Head of caudate nucleus (tissue), 42 donors: ENCODE measurements at places on chromosomes 12 and 14.
A peak's percentile ranks its signal among the peaks of the same experiment; 100 is the strongest.

- DNase-seq, result no peak
These were observed 289.5 kb upstream of the FAR2 start for GRCh38 chr12:28859551-28859950.

DNA sequence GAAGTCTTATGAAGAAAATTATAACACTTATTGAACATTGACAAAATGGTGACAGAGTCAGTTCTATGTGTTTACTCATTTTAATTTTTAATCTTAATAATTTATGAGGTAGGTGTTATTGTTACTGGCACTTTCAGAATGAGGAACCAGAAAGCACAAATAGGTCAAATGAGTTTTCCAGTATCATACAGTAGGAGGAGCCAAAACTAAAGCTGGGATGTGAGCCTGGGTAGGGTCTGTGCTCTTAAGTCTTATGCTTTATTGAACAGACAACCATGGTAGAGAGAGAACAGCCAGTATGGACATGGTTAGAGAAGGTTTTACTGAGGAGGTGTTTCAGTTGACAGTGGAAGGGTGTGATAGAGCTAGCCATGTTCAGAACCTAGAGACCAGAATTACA is 775.7 kb downstream of the TMTC2 start:
- DNase-seq, result no peak

GRCh38 chr12:1398673-1399072 is 195.7 kb downstream of the FBXL14 start:
- no peak for DNase-seq

- no peak for DNase-seq
These were observed 66.2 kb upstream of the BEGAIN start for GRCh38 chr14:100653409-100653808.

- DNase-seq, result no peak
These were observed 270.7 kb downstream of the ALG10 start for GRCh38 chr12:34292736-34293625.

GRCh38 chr12:45745861-45746277 is 16.4 kb downstream of the ARID2 start:
- DNase-seq, result no peak

- peak; percentile 11 for DNase-seq
These were observed at the start of gene LIN7A for GRCh38 chr12:80937391-80938238. LIN7A (minus strand) TSS chr12:80937934; CDS start chr12:80937722, 212 bp downstream.

- DNase-seq, result no peak
These were observed 621 bp upstream of the TMEM117 start for GRCh38 chr12:43835264-43835655.

GRCh38 chr12:33602515-33602914 is 162.9 kb upstream of the SYT10 start:
- no peak for DNase-seq

DNA sequence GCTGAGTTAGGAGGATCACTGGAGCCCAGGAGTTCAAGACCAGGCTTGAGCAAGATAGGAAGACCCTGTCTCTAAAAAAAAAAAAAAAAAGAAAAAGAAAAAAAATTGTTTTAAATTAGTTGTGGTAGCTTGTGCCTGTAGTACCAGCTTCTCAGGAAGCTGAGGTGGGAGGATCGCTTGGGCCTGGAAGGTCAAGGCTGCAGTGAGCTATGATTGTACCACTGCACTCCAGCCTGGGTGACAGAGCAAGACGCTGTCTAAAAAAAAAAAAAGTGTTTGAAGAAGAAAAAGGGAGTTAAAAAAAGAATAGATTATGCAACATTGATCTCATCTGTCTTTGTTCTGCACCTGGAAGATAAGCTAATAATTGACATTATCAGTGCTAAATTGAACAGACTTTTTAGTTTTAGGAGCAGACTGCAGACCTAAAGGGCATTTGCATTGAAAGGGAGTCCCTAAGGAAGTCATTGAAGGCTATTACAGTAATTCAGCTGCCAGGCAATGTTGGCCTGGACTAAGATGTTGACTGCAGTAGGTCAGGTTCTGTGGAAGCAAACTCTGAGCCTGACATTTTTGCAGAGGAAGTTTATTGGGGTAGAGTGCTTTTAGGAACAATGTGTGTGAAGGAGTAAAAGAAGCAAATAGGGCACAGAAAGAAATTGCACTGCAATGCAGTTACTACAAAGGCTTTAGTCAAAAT is 215.8 kb downstream of the PCNX1 start:
- DNase-seq, result no peak

GRCh38 chr14:25050269-25051150 is 563 bp upstream of the STXBP6 start:
- DNase-seq, result peak; percentile 35

DNA sequence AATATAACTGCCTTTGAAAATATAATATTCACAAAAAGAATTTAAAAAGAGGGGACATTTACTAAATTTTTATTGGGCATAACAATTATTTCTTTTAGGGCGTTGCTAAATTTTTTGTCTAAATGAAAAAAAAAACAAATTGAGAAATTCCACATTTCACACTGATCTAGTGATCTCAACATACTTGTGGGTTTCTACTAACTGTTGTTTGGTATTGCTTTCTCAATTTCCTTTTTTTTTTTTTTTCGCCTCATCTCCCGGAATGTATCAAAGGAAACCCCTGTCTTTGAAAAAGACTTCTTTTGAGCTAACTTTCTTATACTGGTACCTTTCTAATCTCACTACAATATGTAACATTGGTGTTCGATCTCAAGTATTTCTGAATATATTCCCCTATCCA is at the start of gene CLEC4D:
CLEC4D (plus strand) TSS at position 248 of the 400 bp plus-strand sequence. CDS start 230 bp downstream, outside the sequence.
- DNase-seq, result no peak

DNA sequence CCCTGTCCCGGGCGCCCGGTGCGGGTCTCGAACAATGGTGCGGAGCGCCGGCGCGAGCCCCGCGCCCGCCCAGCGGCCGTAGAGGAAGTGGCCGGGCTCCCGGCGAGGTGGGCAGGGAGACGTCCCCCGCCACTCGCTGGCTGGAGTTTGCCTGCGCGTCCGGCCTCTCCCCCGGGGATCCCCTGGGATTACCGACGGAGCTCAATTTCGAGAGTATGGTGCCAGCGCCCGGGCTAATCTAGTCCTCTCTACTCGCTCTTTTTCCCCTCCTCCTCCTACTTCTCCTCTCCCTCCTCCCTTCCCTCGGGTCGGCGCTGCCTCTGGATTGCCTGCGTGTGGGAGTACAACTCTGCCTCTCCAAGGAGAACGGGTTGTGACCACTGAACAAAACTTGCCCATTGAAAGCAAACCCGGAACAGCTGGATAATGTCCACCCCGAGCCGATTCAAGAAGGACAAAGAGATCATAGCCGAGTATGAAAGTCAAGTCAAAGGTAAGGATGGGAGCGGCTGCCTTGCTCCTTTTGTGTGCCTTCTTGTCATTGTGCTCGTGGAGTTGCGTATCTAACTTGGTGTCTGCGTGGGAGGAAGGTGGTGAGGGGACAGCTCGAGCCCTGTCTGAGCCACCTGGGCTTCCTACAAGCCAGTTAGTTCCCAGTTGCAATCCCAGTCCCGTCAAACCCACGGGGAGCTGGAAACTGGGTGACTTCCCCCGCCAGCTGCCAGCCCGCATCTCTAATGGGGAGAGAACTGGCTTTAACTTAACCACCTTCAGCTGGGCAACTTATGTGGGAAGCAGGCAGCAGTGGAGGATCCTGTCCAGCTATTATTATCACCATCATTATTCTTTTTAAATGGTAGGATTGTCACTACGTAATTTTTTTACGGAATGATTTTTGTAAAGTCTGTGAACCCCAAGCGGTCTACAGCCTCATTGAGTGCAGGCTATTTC is at the start of gene SRGAP1:
SRGAP1 (plus strand) TSS at position 310 of the 951 bp plus-strand sequence; CDS start at position 427, 117 bp downstream.
- peak; percentile 71 for DNase-seq

- no peak for DNase-seq
These were observed 116.8 kb downstream of the WIF1 start for GRCh38 chr12:65004270-65004669.

DNA sequence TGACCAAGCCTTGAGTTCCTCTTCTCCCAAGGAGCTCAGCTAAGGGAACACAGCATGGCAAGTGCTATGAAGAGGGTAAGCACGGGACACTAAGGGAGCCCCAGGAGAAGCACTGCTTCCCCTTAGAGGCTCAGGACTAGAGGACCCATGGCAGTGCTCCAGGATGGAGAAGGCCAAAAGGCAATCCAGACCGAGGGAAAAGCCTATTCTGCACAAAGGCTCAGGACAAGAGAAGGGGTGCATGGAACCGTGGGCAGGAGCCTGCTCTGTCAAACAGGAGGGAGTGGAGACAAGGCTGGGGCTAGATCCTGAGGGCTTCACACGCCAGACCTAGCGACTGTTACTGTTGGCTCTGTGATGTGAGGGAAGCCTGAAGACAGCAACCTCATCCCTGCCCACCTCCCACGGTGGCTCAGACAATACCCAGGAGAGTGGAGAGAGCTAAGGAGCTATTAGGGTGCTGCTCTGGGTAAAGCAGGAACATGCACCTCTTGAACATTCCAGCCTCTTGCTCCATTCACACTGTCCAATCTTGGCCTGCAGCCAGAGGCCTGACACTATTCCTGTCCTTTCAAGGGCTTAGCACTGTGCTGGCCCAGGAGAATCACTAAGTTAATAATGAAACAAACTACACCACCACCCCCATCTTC is 24.2 kb downstream of the OTUB2 start:
- DNase-seq, result peak; percentile 4

DNA sequence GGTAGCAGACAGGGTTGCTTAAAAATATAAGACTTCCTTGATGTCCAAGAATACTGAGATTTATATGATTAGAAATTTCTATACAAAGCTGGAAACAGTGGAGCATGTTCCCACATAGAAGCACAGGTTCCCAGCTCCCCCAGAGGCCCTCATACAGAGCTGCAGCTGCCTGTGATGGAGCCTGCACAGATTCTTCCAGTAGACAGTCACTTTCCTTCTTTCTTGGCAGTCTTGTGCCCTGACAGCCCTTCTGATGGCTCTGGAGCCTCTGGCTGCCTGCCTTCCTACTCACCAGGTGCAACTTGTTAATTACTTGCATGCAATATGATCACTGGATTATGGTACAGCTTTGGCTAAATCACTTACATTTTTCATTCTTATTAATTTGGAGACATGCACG is 44.4 kb downstream of the BICD1 start:
- no peak for DNase-seq

DNA sequence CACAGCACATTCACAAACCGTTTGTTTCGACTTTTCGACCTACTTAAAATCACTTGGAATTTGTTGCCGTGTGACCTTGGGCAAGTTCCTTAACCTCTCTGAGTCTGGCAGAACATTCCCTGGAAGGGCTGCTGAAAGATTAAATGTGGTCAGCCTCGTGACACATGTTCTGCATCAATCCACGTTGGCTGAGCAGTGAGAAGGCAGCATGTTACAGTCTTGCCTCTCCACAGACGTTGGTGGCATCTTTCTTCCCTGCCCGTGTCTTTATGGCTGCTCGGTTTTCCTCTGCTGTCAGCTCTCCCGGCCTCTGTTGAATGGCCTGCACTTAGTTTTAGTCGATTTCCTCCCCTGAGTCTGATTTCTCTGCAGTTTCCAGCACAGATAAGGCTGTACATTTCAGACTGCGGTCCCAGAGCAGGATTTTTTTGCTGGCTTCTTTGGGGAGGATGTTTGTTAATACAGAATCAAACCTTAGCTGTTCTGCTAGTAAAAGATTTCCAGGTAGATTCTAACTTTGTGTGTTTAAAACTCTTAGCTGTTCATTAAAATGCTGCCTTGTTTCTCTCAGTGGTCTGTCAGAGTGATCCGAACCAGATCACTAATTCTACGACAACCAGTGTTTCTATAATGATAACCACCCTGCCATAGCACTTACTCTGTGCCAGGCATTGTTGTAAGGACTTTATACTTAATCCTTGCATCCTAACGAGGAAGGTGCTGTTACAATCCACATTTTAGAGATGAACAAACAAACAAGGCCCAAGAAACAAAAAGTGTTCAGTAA is 217.1 kb downstream of the CHST11 start:
- no peak for DNase-seq

DNA sequence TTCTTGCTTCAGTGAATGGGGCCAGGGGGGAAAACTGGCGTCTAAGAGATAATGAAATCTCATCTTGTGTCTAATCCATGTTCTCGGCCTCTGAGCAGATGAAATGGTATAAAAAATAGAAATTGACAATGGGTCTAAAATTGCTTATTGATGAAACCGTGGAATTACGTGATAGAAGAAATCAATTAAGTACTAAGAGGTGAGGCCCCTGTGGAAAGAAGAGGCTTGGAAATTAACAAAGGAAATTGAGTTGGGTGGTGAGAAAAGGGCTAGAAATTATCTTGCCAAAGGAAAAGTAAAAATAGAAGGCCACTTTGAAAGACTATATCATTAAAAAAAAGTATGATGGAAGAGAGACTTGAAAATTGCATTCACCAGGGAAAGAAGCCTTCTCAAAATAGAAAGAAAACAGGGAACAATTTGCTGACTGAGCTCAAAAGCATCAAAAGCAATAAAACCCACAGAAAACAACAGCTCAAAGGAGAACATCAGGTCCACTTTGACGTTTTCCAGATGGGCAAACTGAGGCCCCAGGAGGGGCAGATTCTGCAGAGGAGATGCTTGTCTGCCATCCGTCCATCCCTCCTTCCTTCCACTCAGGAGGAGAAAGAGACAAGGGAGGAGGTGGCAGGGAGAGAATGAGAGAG is 226.1 kb upstream of the RTL1 start:
- no peak for DNase-seq

DNA sequence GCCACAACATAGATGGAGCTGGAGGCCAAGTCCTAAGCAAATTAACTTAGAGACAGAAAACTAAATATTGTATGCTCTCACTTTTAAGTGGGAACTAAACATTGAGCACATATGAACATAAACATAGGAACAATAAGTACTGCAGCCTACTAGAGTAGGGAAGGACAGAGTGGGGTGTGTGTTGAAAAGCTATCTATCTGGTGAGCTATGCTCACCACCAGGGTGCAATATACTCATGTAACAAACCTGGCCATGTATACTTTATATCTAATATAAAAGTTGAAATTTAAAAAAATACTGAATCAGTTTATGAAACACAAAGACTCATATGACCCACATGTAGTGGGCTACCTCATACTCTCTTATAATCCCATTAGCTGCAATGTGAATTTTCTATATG is 1305.0 kb downstream of the LRFN5 start:
- DNase-seq, result no peak

- DNase-seq, result no peak
These were observed 153.0 kb upstream of the DIO2 start for GRCh38 chr14:80364274-80364673.

GRCh38 chr14:74573421-74574089 is 38.5 kb downstream of the LTBP2 start:
- DNase-seq, result no peak

- peak; percentile 15 for DNase-seq
These were observed 3.3 kb upstream of the EXOC3L4 start for GRCh38 chr14:103091041-103091882.

DNA sequence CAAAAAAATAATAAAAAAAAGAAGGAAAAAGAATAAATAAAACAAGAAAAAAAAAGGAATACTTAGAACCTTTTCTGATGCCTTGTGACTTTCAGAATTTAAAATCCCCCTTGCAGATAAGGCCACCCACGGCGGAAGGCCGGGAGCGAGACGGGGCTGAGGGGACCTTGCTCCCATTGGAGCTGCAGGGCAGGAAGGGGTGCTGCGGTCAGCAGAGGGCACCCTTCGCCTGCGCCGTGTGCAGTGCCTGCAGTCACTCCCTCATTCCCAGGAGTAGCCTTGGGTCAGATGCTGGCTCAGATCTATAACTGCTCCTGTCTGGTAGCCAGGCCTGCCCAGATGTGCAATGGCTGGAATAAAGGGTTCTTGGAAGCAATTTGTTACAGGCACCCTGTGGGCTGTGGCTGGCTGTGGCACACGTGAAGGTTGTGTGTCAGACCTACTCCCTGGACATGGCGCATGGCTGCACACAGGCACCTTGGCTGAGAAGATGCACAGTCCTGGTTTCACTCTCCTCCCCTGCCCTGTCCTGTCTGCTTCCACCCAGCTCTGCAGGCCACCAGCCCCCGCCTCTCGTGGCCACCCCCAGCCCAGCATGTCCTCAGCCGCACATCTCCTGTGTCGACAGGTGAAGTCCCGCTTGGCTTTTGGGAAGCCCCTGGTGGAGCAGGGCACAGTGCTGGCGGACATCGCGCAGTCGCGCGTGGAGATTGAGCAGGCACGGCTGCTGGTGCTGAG is 13.4 kb upstream of the ALDH2 start:
- peak; percentile 71 for DNase-seq
